Stomach (tissue), 19 donors: ENCODE measurements at places on chromosomes 6 and 20.

DNA sequence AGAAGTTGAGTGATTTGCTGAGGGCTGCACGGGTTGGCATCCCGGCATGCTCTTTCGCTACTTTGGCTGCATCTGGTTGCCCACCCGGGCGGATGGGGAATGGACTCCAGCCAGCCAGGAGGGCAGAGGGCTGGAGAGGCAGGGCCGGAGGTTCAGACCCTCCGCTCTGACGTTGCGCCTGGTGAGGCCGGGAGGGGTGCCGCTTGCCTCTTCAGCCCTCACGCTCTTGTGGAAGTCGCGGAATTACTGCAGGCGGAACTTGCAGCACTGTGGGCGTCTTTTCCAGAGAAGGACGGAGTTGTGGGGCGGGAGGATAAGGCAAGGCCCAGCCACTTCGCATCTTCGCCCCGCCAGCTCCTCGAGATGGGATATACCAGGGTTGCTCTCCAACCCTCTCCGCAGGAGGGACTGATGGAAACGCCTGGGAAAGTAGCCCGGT lies 656 bp downstream of the RTEL1 start:
- DNase-seq = no peak

DNA sequence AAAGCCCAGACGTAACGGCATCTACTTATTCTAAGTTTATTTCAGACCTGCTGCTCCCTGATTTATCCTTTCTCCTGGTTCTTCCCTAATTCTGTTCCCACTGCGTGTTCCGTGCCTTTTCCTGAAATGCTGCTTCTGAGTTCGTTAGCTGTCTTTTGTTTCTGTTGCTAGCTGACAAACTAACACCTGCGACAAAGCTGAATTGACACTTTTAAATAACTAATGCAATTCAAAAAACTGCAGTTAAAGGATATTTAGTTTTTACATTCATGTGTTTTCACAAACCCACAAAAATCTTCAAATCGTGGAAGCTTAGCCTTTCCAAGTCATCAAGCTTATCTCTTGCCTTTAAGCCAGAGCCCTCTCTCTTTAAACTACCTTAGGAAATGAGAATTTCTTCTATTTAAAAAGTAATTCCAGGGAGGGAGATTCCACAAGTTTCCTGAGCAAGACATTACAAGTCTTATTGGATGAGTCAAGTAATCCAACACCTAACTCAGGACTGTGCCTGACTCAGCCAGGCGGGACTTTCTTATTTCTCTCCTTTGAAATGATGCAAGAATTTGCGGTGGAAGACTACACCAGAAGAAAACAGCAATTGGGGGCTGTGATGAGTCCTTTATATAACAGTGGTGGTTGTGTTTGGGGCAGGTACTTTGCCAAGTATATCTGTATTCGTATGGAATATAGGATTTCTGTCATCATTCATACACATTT lies 6.3 kb downstream of the ADTRP start:
- DNase-seq = no peak

DNA sequence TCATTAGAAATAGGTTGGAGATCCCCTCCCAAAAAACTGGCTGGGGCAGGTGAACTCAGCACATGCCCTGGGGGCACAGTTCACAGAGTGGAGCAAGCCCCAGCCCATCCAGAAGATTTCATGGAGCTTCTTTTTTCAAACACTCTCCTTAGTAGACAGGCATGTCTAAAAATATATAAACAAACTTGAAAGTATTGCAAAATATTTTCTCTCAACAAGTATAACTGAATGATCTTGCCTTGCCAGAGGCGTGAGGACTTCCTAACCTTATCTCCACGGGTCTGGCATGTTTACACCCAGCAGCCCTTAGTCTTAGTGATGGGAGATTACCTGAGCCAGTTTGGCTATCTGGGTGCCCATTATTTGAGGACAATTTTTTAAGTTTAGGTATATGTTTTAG lies 107.1 kb downstream of the QRSL1 start:
- no peak for DNase-seq

DNA sequence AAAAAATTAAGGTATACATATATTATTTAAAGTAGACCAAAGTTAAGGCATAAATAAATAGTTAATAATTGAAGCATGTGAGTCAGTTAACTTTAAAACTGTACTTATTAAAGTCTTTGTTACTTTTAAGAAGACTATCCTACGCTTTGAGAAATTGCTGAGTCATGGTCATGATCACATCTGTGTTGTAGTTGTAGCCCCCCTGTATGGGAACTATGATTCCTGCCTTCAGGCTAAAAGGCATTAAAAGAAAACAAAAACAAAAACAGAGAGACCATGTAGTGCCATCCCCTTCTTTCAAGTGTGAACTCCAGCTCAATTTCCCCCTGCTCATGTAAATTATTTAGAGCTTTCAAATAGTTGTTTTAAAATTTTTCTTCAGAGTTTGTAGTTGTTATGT lies 123.4 kb downstream of the FLRT3 start:
- DNase-seq = no peak

- no peak for DNase-seq
Measured at GRCh38 chr6:154476494-154476893, 34.0 kb downstream of the CNKSR3 start.

DNA sequence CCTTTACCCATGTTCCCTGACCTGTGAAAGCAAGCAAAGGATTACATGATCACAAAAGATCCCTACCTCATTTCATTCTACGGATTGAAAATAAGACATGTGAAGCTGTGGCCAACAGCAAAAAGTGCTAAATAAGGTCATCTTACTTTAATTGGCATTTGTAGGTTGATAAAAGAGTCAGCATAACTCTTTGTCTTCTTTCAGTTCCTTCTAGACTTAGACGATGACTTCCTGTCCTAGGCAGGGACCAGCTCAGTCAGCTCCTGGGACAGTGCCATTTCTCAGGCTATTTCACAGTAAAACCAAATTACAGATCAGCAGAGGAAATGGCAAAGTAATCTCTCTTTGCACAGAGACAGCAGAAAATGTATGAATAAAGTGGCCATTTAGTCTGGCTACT lies 480.7 kb downstream of the RFPL4B start:
- peak; percentile 49 for DNase-seq

- no peak for DNase-seq
Measured at GRCh38 chr20:16481977-16482376, 91.3 kb downstream of the KIF16B start.

- no peak for DNase-seq
Measured at GRCh38 chr20:61884571-61885389, 180.9 kb downstream of the TAF4 start.

DNA sequence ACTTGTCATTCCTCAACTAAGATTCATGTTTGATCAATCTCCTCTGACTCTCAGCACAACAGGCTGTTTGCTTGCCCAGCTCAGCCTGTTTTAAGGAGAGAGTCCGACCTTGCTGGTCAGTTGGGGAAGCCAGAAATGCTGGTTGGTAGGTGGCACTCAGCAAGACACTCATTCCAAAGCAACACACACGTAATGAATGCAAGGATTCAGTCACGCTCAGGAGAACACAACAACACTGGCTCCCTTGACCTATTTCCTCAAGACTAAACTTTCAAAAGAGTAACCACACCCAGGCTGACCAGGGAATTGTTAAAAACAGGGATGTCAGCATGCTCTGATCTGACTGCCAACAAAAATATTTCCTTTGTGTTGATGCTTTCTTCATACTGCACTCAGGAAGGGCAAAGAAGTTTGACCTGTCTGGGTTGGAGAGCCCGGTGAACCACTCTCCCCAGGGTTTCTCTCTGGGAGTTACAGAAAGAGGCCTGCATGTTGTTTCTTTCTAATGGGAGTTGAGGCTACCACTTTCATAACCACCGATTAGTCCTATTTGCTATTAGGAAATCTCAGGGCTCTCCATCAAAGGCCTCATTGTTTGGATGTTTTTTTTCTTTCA lies 25.6 kb upstream of the PREP start:
- DNase-seq = peak; percentile 38

GRCh38 chr6:3549314-3549940 lies 92.6 kb upstream of the SLC22A23 start:
- DNase-seq = no peak

- no peak for DNase-seq
Measured at GRCh38 chr6:149153100-149153499, 164.4 kb upstream of the TAB2 start.

DNA sequence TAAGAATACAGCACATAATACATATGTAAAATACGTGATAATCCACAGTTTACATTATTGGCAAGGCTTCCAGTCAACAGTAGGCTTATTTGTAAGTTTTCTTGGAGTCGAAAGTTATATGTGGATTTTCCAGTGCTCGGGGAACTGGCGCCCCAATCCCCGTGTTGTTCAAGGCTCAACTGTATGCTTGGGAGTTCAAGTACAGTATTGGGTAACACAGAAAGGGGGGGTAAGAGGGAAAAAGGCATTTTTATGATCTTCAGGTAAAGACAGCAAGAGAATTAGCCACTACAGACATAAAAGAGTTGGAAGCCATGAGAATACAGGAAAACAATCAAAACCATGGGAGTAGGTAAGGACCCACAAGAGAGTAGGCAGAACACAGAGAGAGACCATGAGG lies 16.4 kb downstream of the PSMB1 start:
- no peak for DNase-seq

GRCh38 chr20:37316116-37316774 lies 26.8 kb downstream of the MANBAL start:
- DNase-seq = peak; percentile 64

DNA sequence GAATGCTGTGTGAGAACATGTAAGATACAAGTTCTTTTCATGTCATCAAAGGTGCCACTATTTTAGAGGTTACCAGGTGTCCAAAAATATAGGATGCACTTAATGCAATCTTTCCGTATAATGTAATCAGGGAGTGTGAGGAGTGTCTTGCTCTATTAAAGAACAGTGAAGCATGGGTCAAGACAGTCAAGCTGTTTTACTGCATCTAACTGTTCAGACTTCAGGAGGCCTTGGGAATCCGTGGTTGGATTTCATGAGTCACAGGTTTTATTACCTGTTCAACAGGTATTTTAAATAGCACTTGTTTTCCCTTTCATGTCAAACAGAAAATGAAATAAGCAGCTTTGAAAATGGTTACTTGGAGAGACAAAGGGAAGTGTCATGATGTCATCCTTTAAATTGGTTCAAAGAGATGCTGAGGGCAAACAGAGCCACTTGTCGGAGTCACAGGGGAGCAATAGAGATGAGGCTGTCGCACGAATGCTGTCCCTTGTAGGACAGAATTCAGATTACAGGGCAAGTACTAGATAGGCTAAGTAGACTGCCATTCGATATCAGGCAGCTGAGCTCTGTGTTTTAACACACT lies 621.5 kb downstream of the QKI start:
- DNase-seq = no peak

DNA sequence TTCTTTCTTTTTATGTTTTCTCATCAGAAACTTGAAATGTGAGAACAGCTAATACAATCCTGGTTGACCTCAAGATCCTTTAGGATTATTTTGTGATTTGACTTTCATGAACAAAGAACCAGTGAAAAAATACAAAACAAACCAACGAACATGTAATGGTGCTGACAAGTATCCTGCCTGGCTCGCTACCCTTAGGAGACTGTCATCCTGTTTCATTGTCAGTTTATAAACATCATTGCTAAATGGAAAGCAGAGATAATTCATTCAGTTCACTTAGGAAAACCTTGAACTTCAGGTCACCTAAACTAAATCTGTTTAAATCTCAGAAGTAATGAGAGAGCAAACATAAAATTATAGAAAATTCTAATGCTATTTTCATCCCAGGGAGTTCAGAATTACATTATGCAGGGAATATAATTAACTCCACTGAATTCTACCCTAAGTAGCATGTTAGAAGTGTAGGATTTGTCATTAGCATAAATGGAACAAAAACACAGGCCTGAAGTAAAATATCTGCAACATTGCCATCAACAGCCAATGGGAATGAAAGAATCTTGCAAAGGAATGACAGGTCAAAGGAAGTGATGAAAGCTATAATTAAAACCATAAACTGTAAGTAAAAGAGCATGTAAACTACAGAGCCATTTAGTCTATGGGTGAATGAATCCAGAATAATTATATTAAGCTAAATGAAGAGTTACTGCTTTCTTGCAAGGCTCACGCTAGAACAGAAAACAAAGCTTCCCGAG lies 401.2 kb upstream of the MANEA start:
- DNase-seq = no peak

GRCh38 chr6:16804546-16805242 lies 43.4 kb upstream of the ATXN1 start:
- DNase-seq = no peak

GRCh38 chr20:34629342-34629741 lies 47.5 kb downstream of the PIGU start:
- DNase-seq = no peak

GRCh38 chr6:75735491-75736186 lies 13.4 kb upstream of the MYO6 start:
- peak; percentile 76 for DNase-seq

DNA sequence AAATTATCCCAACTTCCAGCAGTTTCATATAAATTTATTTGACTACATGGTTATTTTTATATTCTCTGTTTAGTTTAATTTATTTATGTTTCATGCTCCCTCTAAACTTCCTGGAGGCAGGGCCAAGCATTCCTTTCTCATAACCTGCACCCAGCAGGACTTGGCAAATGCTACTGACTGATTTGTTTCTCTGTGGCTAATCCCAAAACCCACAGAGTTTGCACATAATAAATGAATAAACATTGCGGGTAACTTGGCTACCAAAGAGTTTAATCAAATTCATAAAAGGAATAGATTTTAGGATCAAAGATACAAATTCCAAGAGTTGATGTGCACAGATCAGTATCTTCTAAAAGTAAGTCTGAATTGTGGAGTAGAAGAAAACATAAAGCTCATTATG lies 239.5 kb downstream of the SLC35F1 start:
- DNase-seq = no peak

- no peak for DNase-seq
Measured at GRCh38 chr20:40591536-40591935, 97.5 kb downstream of the MAFB start.

GRCh38 chr6:19781269-19781668 lies 55.9 kb upstream of the ID4 start:
- DNase-seq = no peak

DNA sequence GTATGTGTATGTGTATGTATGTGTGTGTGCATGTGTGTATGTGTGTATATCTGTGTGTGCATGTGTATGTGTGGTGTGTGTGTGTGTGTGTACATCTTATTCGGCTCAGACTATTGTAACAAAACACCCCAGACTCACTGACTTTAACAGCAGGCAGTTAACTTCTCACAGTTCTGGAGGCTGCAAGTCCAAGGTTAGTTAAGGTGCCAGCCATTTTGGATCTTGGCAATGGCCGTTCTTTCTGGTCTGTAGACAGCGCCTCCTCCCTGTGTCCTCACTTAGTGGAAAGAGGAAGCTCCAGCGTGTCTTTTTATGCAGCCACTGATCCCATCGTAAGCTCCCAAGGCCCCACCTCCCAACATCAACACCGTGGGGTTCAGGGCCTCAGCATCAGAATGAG lies 128.3 kb upstream of the THBS2 start:
- DNase-seq = no peak

DNA sequence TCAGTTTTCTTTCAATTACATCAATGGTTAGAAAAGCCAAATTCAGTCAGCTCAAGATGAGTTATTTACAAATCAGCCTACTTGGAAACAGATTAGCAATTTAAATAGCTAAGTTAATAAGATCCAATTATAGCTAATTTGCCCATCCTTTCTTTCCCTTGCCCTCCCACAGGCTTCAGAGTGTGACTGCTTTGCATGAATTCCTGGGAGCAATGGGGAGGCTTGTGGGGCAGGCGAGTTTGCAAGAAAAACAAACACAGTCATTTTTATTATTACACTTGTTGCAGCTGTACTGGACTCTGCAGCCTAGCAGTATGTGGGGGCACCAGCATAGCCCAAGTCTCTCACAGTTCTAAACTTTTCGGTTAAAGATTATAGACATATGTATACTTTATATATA lies 219.0 kb downstream of the NKAIN2 start:
- no peak for DNase-seq

- no peak for DNase-seq
Measured at GRCh38 chr6:68628161-68628560, 6.9 kb upstream of the ADGRB3 start.
